ENCODE measurements at places on chromosomes 1 and 21. TPM values are rescaled to one million over a fixed set of nuclear protein-coding genes. Genes with fewer than 3 reads are reported as not detected.

DNA sequence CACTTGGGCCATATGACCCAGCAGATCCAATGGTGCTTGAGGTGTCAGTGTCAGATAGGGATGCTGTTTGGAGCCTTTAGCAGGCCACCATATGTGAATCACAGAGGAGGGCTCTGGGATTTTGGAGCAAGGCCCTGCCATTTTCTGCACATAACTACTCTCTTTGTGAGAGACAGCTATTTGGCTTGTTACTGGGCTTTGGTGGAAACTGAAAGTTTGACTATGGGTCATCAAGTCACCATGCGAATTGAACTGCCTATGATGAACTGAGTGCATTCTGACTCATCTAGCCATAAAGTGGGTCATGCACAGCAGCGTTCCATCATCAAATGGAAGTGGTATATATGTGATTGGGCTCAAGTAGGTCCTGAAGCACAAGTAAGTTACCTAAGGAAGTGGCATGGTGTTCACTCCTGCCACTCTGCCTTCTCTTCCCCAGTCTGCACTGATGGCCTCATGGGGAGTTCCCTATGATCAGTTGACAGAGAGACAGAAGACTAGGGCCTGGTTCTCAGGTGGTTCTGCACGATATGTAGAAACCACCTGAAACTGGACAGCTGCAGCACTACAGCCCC, 447.3 kb downstream of the AGBL4 start:
- no peak for DNase-seq

DNA sequence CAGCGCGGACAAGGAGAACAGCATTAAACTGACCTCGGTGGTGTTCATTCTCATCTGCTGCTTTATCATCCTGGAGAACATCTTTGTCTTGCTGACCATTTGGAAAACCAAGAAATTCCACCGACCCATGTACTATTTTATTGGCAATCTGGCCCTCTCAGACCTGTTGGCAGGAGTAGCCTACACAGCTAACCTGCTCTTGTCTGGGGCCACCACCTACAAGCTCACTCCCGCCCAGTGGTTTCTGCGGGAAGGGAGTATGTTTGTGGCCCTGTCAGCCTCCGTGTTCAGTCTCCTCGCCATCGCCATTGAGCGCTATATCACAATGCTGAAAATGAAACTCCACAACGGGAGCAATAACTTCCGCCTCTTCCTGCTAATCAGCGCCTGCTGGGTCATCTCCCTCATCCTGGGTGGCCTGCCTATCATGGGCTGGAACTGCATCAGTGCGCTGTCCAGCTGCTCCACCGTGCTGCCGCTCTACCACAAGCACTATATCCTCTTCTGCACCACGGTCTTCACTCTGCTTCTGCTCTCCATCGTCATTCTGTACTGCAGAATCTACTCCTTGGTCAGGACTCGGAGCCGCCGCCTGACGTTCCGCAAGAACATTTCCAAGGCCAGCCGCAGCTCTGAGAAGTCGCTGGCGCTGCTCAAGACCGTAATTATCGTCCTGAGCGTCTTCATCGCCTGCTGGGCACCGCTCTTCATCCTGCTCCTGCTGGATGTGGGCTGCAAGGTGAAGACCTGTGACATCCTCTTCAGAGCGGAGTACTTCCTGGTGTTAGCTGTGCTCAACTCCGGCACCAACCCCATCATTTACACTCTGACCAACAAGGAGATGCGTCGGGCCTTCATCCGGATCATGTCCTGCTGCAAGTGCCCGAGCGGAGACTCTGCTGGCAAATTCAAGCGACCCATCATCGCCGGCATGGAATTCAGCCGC, 2.5 kb downstream of the S1PR1 start:
- no peak for DNase-seq

- DNase-seq = no peak
Measured at GRCh38 chr1:33971018-33971710, 107.3 kb downstream of the HMGB4 start.

DNA sequence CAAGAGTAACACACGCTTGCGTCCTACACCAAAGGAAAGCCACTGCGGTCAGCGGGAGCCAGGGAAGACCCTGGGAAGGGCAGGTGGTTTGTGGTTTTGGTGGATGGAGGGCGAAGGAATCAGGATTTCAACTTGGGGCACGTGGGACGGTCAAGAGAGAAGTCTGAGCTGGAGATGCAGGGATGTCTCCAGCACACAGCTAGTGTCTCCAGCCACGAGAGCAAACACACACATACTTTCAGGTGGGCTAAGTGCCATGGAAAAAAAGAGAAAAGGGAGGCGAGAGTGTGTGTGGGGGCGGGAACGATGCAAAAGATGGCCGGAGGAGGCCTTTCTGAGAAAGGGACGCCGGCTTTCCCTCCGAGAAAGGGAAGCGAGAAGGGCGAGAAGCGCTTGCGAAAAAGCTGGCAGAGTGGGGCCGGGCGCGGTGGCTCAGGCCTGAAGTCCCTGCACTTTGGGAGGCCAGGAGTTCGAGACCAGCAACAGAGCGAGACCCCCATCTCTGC, 1.4 kb upstream of the SRRM1 start:
- DNase-seq = no peak

GRCh38 chr1:2952371-2952770, 68.9 kb upstream of the ACTRT2 start:
- DNase-seq = no peak

DNA sequence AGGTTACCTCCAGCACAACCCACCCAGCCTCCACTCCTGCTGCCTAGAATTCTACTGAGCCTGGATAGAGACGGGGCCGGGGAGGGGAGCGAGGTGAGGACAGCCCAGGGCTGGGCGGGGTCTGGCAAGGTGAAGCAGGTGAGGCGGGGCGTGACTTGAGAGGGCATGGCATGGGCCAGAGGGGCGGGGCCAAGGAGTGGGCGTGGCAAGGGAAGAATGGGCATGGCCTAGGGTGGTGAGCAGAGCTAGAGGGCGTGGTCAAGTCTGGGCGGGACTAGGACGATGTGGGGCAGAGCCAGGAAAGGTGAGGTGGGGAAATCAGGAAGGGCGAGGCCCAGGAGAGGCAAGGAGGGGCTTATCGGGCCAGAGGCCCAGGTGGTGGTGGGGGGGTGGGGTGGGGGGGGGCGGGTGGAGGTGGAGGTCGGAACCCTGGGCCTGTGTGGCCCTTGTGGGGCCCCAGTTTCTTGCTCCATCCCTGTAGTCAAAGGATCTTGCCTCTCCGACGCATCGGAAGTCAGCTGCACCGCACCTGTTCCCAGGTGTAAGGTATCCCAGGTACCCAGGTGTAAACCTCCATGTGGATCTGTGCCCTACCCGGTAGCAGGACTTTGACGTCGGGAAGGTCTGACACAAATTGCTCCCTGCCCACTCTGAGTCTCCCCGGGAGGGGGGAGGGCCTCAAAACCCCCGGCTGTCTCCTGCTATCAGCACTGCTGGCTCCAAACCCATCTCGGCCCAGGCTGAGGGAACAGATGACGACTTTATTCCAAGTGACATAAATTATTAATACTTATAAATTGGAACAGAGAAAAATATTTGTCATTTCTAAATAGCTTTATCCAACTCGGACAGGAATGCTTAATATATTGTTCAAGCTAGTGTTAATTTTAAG, 32.9 kb upstream of the UTS2 start:
- peak; percentile 90 for DNase-seq

DNA sequence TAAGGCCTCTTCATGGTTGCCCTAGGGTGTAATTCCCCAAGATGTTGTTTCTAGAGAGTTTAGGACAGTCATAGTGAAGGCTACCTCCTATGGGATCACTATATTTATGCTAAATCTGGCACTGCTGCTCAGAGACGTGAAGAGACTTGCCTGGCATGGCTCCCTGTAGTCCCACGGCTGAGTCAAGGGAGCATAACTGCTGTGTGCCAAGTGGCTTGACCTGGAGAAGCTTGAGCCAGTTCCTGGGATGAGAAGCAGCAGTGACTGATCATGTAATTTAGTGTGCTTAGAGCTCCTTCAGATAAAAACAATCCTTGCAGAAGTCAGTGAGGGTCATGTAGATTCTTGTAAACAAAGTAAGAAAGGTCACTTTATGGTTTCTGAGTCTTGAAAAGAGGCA, 68.9 kb upstream of the TSPAN2 start:
- DNase-seq = no peak

DNA sequence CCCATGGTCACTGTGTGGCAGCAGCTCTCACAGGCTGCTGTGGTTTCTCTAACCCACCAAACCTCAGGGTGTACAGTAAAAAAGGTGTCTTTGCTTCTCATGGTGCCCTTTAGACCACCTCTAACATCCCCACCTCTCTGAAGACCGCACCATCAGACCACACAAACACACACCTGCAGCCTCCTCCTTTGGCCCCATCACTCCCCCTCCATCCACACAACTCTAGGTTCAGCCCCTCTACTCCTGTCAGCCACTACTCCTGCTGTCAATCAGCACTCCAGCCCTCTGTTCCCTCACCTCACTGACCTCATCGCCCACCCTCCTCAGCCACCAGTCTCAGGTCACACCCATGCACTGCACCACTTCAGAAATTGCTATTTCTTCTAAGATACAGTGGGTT, 7.5 kb downstream of the ZNF692 start:
- DNase-seq = no peak

WNT2B gene
- 5.8 TPM for total RNA-seq

DLGAP3 gene
- total RNA-seq = 1.0 TPM

All from Calu3 (cell line).